ENCODE measurements at places on chromosomes 4 and X.

DNA sequence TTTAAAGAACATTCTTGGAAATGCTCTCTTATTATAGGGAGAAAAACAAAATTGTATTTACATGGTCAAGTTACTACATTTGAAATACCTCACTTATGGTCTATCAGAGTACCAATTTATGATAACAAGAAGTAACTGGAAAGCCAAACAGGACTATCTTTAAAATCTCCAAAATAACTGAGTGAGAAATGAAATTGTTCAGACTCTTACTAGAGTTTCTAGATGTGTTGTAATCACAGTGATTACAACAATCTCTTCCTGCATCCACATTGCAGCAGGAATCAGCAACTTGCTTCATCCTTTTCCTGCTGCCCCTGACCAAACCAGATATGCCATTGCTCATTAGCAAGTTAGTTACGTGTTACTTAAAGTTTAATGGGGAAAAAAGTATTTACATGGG is 245.2 kb upstream of the SMIM31 start:
- no peaks in the 10 kb centered on the region for H3K36me3 ChIP-seq
- H3K4me3 ChIP-seq = no peak overlapping the region
- DNase-seq = no peak

DNA sequence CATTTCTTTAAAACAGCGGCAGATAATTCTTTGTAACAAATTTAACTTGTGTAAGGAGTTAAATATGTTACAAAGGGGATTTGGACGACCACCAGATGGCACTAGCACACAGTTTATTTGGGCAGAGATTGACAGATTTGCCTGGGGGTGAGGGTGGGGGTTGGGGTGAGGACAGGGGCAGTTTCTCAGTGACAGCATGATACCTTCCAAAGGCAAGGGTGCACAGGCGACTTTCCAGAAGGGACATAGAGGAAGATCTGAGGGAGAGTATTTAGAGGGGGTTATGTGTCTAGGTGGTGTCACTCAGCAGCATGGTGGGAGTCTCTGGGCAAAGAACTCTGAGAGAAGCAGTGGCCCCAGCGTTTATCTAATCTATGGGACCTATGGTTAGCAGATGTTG is 9.6 kb upstream of the TMA16 start:
- no peak overlapping the region for H3K27ac ChIP-seq
- no peak overlapping the region for H3K4me3 ChIP-seq
- H3K27me3 ChIP-seq = peaks cover 10% of the 10 kb centered on the region
- DNase-seq = peak; percentile 39

- no peak overlapping the region for H3K4me3 ChIP-seq
- H3K27me3 ChIP-seq = no peaks in the 10 kb centered on the region
- DNase-seq = no peak
- H3K36me3 ChIP-seq = no peaks in the 10 kb centered on the region
- no peaks in the 10 kb centered on the region for H3K4me1 ChIP-seq
Measured at GRCh38 chr4:156803056-156803455, 168.5 kb downstream of the PDGFC start.

GRCh38 chr4:13097971-13098370 is 386.2 kb downstream of the RAB28 start:
- no peaks in the 10 kb centered on the region for H3K4me1 ChIP-seq
- DNase-seq = no peak
- no peaks in the 10 kb centered on the region for H3K36me3 ChIP-seq
- H3K27ac ChIP-seq = no peak overlapping the region
- no peaks in the 10 kb centered on the region for H3K27me3 ChIP-seq

GRCh38 chrX:331151-331824 is 12.7 kb upstream of the GTPBP6 start:
- H3K4me1 ChIP-seq = no peaks in the 10 kb centered on the region
- H3K36me3 ChIP-seq = peaks cover 5% of the 10 kb centered on the region
- no peak for DNase-seq
- H3K27me3 ChIP-seq = peaks cover 8% of the 10 kb centered on the region
- H3K27ac ChIP-seq = no peak overlapping the region

DNA sequence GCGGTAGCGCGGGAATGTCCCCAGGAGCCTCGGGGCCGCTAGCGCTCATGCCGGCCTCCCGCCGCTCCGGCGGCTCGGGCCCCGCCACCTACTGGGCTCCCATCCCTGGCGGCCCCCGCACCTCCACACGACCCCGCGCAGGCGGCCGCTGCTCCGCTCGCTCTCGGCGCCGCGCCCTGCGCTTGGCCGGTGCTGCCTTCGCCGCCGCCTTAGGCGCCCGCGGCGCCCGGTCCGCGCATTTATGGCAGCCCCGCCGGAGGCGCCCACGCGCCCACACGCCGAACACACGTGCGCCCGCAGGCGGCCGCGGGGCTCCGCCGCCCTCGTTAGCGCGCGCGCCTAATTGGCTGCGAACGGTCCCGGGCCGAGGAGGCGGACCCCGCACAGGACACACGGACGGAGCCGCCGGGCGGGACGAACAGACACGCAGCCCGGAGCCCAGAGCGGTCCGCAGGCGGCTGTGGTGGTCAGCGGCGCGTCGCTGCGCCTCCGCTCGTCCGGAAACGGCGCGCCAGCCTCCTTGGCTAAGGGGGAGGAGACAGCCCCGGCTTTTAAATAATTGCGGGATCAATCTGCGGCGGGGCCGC is at the start of gene NKX1-1:
TSS of gene NKX1-1 (minus strand) at position 49 of the 587 bp plus-strand sequence. CDS start at position 49, 0 bp downstream.
- no peak within 1 kb of the TSS for H3K27ac ChIP-seq
- no peak for DNase-seq
- H3K4me3 ChIP-seq = no peak within 1 kb of the TSS
- H3K36me3 ChIP-seq = peaks cover 4% of the 10 kb centered on the region
- H3K27me3 ChIP-seq = peaks cover 42% of the 10 kb centered on the region

DNA sequence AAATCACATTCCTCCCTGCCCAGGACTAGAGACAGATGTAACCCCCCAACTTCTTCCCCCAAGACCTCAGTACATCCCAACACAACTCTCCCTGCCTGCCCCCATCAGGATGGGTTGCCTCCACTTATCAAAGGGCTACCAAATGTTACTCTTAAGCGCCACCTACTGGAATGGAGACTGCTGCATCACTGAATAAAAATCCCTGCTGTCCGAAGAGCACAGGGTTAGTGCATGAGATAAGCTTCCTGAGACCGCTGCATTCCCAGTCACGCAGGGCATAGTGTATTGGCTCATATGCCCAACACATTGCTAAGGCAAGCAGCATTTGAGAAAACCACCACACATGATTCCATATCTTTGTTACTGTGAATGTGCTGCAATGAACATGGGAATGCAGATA is 544.5 kb downstream of the PPP4R3C start:
- no peaks in the 10 kb centered on the region for H3K36me3 ChIP-seq
- no peak for DNase-seq
- H3K4me3 ChIP-seq = no peak overlapping the region
- H3K27me3 ChIP-seq = no peaks in the 10 kb centered on the region
- H3K4me1 ChIP-seq = no peaks in the 10 kb centered on the region

DNA sequence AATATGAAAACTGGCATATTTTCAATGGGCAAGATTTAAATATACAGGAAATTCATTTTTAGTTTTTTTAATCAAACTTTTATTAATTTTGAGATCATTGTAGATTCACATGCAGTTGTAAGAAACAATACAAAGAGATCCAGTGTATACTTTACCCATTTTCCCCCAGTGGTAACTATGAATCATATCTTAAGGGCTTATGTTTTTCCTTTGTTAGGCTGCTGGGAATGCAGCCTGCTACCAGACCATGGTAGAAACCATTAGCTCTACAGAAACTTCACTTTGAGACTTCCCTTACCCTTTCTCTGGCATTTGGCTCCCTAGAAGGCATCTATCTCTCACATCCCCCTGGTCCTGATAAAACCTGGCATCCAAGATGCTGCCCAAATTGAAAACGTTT is 147.6 kb upstream of the EOLA2 start:
- no peak overlapping the region for H3K4me3 ChIP-seq
- no peaks in the 10 kb centered on the region for H3K4me1 ChIP-seq

DNA sequence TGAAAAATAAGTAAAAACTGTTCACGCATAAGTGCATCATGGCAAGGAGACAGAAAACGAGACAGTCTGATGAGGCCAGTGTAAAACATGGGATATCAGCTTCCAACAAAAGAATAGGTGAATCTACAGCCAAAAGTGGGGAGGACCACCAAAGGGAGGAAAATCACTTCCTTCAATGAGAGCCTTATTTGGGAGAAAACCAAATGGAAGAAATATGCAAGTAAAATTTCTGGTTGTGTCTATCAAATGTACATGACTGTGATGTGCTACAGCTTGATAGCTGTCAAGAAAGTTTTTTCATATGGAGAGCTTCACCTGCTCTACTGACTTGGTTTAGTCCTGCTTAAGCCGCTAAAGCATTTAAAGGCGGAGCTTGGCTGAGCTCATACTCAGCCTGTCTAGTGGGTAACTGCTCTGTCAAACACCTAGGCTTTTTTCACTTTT is 66.2 kb downstream of the MAGEA1 start:
- H3K36me3 ChIP-seq = no peaks in the 10 kb centered on the region
- H3K27me3 ChIP-seq = peaks cover 9% of the 10 kb centered on the region
- H3K27ac ChIP-seq = no peak overlapping the region
- DNase-seq = no peak
- H3K4me1 ChIP-seq = no peaks in the 10 kb centered on the region

GRCh38 chr4:153246446-153247115 is 42.3 kb downstream of the TRIM2 start:
- H3K4me3 ChIP-seq = no peak overlapping the region
- H3K27me3 ChIP-seq = no peaks in the 10 kb centered on the region
- no peak for DNase-seq

DNA sequence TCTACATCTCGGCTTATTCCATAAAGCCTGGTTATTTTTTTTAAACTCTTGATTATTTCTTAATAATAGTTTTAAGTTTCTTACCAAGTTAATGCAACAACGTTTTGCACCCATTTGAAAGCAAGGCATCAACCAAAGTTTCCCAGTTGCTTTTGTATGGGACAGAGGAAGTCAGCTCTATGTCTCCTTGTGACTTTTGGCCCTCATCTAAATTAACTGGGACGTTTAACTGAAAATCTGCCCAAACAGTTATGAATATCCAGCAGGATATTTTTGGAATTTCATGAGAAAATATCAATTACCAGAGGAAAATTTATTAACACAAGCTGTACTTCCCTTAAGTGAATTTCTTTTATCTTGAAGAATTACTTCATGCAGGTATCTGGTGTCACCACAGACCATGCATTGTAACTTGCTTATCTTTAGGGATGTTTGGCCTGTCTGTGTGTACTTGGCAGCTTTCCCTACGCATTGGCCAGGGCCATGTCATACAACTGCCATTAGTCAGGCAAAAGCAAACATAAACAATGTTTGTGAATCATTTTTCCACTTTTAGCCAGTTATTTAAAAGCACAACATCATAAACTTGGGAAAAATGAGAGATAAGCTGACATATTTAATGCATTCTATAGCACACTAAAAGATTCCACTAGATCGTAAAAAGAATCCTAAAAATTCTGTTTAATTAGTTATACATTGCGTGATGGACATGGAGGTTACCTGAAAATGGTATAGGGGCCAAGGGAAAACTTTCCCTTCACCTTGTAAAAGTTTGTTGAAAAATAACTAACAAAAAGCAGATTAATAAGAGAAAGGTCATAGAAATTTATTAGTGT is 101.4 kb upstream of the PDE5A start:
- H3K27me3 ChIP-seq = no peaks in the 10 kb centered on the region
- no peaks in the 10 kb centered on the region for H3K4me1 ChIP-seq
- no peak overlapping the region for H3K4me3 ChIP-seq
- peaks cover under 1% of the 10 kb centered on the region for H3K36me3 ChIP-seq

DNA sequence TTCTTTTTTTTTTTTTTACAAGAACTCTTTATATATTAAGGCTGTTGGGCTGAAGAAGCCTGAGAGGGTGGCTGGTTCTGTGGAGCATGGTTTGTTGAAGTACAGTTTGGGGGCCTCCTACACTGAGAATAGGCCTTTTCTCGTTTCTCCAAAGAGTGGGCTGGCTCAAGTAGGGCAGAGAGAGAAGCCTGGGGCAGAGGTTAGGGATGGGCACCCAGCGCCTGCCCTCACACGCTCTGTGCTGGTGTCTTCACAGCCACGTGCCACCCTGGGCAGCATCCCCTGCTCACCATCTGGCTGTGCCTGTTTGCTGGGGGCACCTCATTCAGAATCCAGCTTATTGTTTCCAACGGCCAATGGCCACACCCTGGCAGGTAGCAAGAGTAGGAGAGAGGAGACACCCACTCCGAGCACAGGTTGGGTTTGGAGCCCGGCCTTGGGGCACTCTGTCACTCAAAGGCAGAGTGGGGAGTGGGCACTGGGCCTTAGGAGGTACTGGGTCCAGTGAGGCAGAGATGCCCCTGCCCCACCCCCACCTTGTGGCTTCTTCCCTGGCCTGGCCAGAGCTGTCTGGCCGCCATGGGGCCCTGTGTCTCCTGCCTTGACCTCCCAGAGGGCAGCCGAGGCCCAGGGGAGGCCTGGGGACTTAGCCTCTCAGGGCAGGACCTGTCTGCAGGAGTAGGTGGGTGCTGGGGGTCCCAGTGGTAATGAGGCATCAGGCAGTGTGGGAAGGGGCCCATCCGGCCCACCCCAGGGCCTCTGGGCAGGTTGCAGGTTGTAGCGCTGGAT is 2.9 kb downstream of the MSANTD1 start:
- H3K4me1 ChIP-seq = peaks cover 2% of the 10 kb centered on the region
- H3K27me3 ChIP-seq = no peaks in the 10 kb centered on the region
- DNase-seq = no peak
- no peaks in the 10 kb centered on the region for H3K36me3 ChIP-seq

DNA sequence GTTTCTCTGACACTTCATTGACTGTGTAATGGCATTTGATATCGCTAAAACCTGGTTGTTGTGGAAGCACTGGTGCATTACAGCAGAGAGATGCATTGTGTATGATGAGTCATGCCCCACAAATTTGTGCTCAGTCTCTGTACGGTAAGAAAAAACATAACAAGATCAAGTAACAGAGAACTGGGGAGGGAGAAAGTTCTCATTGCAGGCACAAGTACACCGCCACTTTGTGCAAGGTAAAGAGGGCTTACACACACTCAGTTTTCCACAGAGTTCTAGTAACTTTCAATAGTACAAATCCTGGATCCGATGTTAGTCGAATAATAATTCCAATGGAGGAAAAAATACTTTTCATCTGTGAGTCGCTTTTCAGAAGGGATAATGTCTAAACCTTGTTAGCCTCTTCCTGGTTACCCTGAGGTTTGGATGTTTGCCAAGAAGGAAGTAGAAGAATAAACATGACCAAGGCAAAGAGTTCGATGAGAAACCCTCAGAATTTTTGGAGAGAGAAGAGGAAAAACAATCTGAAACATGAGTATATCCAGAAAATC is 512.5 kb upstream of the SLIT2 start:
- H3K4me1 ChIP-seq = no peaks in the 10 kb centered on the region
- no peak for DNase-seq
- H3K4me3 ChIP-seq = no peak overlapping the region
- H3K27ac ChIP-seq = no peak overlapping the region
- no peaks in the 10 kb centered on the region for H3K27me3 ChIP-seq
- no peaks in the 10 kb centered on the region for H3K36me3 ChIP-seq

GRCh38 chrX:17616936-17617335 is 120.4 kb upstream of the SCML1 start:
- DNase-seq = no peak
- H3K27ac ChIP-seq = no peak overlapping the region
- H3K4me1 ChIP-seq = no peaks in the 10 kb centered on the region
- H3K27me3 ChIP-seq = no peaks in the 10 kb centered on the region
- no peaks in the 10 kb centered on the region for H3K36me3 ChIP-seq
- no peak overlapping the region for H3K4me3 ChIP-seq

All from effector memory CD8-positive, alpha-beta T cell (primary cell).